ENCODE measurements at places on chromosomes 5 and 9.
A peak's percentile ranks its signal among the peaks of the same experiment; 100 is the strongest.

DNA sequence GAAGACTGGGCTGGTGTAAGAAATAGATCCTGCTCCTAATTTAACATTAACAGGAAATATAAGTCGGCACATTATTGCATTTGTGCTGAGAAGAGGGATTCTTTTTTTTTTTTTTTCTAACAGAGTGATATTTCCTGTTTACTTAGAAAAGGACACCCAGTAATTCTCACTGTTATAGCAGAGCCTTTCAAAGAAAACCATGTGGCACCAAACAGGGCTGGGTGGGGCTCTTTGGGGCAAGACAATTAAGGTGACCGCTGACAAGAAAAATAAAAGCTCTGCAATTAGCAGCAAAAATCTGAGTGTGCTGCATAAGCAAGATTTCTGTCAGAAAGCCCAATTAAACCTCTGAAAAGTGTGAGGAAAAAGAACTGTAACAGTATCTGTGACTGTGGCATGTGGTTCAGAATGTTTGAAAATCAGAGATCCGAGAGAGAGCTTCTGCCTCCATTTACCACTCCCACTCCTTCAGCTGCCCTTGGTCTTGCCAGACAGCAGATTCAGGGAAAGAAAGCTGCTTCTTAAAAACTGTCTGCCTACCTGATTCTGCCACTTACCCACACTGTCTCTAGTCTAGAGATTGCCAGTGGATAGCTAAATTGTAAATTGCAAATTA lies 77.1 kb upstream of the IQGAP2 start:
- peak; percentile 23 for DNase-seq

GRCh38 chr5:148807851-148808250 lies 18.6 kb upstream of the ADRB2 start:
- DNase-seq = peak; percentile 16

DNA sequence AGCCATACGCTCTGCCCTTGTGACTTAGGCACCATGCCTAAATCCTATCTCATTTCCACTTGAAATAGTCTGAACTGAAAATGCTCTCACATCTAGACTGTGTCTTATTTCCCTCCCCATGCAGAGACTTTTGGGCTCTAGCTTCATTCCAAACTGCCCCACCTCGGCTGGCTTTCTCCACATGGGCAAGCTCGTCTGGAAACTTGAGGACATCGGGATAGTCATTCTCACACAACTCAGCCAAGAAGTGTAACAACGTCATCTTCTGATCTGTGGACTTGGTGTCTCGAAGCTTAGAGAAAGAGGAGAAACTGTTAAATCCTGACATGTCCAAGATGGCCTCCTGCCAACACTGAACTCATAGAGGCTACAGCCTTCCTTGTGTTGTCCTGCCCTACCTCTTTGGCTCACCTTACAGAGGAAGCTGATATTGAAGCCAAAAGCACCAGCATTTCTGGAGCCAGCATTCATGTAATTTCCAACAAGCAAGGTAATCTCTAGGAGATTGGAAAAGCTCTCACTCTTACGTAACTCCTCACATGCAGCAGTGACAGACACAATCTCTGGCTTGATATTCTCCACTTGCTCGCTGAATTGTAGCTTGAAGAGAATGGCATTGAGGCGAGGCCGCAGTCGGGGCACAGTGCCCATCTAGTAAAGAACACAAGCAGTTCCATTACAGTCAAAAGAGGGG lies 39.6 kb downstream of the PCDHGC5 start:
- no peak for DNase-seq

DNA sequence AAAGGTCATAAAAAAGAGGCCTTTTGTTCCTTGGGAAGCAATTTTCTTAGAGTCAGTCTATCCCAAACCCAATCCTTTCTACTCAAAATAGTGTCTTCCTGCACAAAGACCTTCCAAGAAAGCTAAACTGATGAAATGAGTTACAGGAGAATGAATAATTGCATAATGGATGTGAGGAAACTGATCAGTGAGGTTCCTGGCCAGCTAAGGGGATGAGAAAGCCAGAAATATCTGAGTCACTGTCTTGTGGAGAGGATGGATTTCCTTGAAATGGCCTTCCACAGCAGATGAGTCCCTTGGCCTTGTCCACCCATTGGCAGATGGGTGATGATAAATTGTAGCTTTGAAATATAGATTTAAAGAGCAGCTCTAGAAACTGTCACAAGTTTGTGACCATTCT lies 756.1 kb downstream of the DNAH5 start:
- DNase-seq = no peak

DNA sequence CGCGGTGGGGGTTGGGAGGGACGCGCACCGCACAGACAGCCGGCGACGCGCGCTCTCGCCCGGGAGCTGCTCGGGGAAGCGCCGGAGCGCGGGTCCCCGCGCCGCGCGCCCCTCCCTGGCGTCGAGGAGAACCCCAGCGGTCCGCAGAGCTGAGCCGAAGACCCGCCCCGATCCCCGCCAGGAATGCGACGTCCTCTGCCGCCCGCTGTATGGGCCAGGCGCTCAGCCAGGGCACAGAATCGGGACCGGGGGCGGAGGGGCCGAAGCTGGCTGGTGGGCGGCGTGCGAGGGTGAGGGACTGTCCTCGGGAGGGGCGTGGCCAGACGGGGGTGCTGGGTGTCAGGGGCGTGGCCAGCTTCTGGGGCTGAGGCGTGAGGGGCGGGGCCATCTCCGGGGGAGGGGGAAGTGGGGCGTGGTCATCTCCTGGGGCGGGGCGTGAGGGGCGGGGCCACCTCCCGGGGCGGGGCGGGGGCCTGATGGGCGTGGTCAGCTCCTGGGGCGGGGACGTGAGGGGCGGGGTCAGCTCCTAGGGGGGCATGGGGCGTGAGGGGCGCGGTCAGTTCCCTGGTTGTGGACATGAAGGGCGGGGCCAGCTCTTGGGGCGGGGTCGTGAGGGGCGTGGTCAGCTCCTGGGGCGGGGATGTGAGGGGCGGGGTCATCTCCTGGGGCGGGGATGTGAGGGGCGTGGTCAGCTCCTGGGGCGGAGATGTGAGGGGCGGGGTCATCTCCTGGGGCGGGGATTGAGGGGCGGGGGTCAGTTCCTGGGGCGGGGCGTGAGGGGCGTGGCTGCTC lies 965 bp downstream of the PTGDS start:
- peak; percentile 67 for DNase-seq

DNA sequence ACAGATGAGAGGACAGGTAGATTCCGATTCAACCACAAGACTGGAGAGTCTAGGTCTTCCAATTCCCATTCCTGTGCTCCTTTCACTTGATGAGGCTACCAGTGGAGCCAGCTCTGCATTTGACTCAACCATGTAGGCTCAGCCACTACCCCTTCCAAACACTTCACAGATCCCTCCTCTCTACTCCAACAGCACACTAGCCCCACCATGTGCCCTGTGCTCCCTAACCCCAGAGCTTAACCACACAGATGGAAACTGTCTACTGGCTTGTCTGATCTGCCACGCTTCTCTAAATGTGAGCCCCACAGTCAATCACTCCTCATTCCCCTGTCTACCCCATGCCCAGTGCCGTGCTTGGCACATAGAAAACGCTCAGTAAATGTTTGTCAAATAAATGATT lies 508.2 kb downstream of the CDK5RAP2 start:
- no peak for DNase-seq

DNA sequence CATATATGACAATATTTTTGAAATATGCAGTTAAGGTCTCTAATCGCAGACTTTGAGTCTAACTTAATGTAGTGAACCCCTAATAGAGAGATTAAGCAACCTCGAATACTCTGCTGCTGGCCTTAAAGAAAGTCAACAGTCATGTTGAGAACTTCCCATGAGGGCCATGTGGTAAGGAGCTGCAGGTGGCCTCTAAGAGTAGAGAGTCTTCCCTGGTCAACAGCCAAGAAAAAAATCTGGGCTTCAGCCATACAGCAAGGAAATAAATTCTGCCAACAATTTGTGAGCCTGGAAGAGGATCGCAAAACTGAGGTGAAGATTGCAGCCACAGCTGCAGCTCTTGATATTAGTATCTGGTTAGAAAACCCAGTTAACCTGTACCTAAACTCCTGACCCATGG lies 935.2 kb upstream of the TYRP1 start:
- DNase-seq = no peak

DNA sequence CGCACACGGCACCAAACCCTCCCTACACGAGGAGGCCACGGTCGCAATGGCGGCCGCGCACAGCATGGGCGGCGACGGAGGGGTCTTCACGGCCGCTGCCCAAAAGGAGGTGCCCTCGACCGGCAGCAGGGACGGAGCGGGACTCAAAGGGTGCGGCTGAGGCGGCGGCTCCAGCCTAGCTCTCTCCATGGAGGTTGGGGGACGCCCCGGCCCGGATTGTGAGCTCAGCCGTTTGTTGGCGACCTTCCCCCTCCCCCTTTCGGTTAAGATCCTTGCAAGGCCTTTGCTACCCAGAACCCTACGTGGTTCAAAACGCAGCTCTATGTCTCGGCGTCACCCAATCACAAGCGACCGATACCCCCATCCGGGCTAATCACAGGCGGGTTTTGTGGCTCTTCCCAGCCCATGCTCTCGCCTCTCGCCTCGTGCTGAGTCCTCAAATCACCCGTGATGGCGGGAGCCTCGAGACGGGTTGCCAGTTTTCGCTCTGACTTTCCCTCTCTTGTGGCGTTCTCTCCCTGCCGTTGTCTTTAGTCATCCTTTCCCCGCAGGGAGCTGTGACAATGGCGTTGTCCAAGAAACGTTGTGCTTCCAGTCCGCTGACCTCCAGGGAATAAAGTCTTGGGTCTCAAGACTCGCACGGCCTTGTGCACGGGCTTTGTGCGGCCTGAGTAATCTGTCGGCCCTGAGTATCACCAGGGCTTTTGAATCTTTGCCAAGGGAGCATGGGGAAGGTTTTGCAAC lies 19.5 kb downstream of the C5orf52 start:
- no peak for DNase-seq

GRCh38 chr5:105735704-105736103 lies 1935.0 kb downstream of the EFNA5 start:
- DNase-seq = no peak

DNA sequence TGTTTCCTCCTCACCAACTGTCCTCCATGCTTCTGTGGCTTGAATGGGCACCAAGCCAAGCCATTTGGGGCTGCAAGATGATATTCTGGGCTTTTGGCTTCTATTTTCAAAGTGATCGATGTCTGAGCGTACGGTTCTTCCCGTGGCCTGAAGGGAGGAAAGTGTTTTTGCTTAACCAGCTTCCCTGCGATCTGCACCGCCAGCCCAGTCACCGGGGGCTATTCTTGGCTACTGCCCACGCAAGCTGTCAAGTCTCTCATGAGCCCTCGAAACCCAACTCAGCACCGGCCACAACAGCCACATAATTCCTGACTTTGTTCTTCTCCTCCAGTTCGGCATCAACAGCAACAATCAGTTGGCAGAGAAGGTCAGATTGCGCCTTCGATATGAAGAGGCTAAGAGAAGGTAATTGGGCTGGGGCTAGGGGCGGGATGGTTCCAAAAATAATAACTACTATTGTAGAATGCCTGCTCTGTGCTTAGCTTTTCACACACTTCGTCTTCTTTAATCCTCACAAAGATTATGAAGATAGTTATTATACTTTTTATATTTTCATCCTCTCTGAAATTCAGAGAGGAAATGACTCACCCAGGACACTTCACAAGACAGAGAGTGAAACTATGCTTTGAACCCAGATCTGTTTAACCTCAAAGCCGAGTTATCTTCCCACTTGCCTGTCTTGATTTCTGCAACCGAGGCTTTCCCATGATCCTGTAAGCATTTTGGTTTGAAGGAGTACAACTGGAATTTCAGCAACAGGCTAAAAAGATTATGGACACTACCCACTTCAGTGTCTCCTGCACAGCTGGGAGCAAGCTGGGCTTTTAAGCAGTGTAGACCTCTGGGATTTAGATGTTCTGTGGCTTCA lies 76.4 kb upstream of the RARS1 start:
- DNase-seq = no peak

- DNase-seq = no peak
Observed at GRCh38 chr9:11702548-11702947, 990.6 kb upstream of the TYRP1 start.

DNA sequence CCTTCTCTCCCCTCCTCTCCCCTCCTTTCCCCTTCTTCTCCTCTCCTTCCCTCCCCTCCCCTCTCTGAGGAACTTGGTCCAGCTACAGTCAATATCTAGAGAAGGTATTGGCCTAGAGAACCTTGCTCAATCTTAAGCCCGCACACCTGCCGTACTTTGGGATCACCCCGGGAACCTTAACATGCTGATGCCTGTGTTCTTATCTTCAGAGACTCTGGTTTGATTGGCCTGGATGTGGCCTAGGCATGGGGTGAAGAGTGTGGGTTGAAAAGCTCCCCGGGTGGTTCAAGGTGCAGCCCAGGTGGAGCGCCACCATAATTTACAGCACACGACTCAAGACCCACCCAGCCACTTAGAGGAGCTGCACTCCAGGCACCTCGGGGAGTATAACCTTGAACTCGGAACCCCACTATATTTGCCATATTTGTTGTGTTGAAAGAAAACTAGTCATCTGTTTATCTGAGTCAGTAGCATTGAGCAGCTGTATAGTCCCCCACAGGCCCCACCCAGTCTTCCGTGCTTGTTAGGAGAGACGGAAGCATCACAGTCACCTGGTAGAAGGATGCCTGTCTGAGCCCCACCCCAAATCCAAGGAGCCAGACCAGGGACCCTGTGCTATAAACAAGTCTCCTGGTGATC lies 14.4 kb upstream of the PHF19 start:
- peak; percentile 52 for DNase-seq

DNA sequence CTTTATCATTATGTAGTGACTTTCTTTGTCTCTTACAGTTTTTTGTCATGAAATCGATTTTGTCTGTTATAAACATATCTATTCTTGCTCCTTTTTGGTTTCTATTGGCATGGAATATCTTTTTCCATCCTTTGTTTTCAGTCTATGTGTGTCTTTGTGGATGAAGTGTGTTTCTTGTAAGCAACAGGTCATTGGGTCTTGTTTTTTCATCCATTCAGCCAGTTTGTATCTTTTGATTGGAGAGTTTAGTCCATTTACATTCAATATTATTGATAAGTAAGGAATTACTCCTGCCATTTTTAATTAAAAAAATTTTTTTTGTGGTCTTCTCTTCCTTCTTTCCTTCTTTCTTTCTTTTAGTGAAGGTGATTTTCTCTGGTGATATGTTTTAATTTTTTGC lies 194.1 kb downstream of the GDNF start:
- no peak for DNase-seq

- DNase-seq = no peak
Observed at GRCh38 chr5:14873093-14873492, 1.5 kb upstream of the ANKH start.

DNA sequence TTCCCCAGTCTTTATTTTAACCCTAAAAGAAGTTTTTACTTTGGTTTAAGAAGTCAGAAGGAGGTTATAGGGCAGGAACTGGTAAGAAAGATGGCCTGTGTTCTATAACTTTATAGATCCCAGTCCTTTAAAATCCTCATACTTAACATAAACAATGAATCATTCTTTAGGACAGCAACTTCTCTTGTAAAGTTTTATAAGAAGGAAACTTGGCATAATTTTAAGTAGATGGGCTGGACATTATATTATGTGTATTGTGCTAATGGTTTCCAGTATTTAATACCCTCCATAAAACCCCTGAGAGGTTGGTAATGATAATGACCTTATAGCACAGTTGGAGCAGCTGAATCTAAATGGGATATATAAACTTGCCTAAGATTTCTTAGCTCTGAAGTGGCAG lies 247.2 kb downstream of the FAM170A start:
- no peak for DNase-seq

GRCh38 chr9:10614196-10614800 lies 1.5 kb upstream of the PTPRD start:
- no peak for DNase-seq

GRCh38 chr9:14311956-14312685 lies 1.8 kb downstream of the NFIB start:
- no peak for DNase-seq

- DNase-seq = no peak
Observed at GRCh38 chr5:100790170-100790665, 112.9 kb downstream of the ST8SIA4 start.

Data from CD4-positive, alpha-beta T cell treated with Interferon gamma for 1 hour (primary cell).